Stimulated activated CD4-positive, alpha-beta T cell treated with anti-CD3 and anti-CD28 coated beads, Interleukin-1b, Interleukin-23, amount 100 ng/mL, for 1 hour (primary cell): ENCODE measurements at places on chromosomes 12 and 14.
A peak's percentile ranks its signal among the peaks of the same experiment; 100 is the strongest.

DNA sequence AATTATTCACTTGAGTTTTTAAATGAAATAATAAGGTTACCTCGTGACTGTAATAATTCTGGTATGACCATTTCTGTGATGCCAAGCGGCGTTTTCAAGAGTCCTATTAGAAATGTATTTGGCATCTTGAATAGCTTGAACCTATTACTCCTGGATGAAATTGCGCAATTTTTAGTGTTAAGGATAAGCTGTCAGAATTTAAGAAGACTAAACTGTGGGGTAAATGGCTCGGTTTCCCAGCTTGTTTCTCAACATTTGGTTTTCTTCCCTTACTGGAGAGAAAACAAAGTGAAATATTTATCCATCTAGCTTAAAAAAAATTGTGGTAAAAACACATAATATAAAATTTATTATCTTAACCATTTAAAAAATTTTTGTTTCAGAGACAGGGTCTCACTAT is 26.8 kb downstream of the PCNX1 start:
- DNase-seq, result no peak

DNA sequence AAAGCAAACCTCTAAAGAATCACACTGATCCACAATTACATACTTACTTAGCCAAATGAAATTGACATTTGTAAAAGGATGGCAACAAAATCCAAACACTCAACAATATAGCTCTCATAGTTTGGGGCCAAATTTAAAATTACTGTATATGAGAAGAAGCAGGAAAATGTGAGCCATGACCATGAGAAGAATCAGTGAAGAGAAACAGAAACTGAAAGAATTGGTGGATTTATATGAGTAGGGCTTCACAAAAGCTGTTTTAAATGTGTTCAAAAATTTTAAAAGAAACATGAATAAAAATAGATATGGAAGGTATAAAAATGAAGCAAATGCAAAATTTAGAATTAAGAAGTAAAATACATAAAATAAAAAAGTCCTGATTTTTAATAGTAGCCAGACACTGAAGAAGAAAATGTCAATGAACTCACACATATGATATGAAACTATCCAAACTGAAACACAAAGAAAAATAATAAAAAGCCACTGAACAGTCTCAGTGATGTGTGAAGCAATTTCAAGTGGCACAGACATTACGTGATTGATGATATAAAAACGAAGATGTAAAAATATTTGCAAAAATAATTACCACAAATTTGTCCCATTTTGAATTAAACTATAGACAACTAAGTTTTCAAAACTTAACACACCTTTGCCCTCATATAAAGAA is 87.9 kb upstream of the MDGA2 start:
- no peak for DNase-seq

DNA sequence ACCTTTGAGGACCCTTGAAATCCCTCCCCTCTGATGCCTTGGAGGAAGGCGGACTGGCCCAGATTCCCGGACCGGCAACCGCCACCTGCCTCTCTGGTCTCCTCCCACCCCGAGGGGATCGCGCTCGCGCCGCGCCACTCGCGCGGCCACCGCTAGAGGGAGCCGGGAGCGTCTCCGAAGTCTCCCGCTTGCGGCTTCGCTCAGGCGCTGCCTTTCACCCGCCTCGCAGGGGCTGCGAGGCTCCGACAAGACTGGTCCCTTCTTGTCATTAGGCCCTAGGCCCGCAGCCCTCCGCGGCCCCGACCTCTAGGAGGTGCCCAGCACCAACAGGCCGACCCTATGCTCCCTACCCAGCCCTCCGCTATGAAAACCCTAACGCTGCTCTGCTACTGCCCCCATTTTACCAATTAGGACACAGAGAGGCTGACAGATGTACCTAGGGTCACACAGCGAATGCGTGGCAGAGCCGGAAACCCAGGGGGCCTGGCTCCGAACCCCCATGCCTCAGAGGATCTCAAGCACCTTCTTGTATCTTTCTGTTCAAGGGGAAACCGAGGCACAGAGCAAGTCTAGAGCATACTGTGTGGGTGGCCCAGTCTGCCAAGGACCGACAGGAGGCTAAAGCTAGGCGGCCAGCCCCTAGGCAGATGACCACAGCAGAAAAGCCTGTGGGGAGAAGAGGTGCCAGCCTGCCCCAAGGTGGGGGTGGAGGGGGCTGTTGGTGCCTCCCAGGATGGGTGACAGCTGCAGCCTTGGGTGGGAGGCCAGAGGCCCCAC is 21.4 kb upstream of the VSX2 start:
- DNase-seq, result peak; percentile 40

DNA sequence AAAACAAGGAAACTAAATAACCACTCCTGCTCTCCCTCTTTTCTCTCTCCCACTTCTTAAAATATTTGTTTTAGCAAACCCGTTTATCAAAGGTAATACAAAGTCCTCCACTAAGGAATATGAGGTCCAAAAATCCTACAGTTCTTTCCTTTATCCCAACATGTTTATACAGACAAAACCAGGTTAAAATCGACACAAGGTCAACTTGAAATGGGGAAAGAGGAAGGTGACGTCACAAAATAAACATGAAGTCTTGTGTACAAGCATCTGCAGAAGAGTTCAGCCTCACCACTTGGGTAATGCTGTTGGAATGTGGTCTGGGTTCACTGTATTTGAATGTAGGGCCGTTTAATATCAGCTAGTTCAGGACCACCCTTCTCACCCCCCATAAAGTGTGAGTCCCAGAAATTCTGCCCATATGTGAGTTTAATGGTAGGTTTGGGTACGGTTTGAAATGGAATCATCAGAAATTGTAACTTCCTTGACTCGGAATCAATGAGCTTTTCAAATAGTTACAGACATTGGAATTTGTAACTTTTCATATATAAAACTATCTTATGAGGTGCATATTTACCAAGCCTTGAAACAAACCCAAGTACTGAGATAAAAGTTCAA is 120.0 kb upstream of the SLC38A2 start:
- DNase-seq, result no peak

DNA sequence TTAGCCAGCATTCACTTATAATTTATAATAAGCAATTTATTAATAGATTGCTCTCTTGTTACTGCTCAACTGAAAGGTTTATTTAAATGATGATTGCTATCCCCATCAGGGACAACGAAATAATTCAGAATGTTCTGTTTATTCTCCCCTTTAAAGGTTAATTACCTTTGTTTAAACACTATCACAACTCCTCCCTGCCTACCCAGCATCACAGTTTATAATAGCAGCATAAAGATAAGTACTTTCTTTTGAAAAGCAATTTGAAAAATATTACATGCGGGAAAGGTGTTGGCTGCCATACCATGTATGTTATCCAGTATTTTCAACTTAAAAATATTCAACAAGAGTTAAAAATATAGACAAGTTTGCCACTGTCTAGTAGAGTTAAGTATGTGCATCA is 30.6 kb downstream of the SCAF11 start:
- DNase-seq, result no peak

DNA sequence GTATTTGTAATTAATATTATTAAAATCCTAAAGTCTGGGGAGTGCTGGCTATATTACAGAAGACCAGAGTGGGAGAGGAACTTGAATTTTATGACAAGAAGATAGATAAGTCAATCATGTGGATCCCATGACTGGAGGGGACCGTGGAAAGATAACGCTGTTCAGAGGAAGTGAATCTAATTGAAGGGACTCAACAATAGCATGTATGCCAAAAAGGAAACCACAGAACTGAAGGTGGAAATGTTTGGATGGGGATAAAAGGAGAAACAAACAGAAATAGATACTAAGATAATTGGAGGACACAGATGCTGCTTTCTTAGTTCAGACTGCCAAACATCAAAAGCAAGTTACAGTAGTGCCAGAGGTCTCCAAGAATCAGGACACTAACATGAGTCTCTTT is 21.1 kb downstream of the OR6J1 start:
- no peak for DNase-seq

GRCh38 chr12:55729819-55730818 is 1.3 kb upstream of the CD63 start:
- no peak for DNase-seq

- no peak for DNase-seq
These were observed 214.3 kb upstream of the PDE3A start for GRCh38 chr12:20154052-20154451.

DNA sequence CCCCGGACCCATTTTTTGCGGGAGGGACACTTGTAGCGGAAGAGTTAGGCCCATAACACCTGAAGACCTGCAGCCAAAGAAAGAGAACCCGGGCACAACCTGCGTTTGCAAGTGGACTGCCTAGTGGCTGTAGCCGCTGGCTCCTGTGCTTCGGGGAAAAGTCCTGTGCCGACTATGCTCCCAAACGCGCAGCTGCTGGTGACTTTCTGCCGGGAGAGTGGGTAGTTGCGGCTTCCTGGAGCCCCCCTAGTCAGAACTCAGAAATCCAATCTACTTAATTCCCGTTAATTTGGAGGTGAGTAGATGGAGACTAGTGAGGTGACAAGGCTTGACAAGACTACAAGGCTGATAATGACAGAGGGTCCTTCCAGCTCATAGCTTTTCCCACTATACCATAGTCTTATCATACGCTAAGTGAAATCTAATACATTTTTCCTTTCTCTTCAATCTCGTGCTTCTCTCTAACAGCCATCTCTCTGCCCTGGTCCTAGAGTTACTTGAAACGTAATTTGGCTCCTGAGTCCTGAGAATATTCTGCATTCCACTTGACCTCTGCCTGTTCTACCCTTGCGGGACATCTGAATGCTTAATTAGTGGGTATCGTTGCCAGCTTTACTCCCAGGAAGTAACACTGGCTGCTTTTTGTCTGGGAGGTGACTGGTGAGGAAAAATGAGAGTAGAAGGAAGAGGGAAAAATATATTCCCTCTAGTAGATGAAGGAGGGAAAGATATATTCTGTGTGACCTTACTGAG is 556 bp downstream of the MTHFD1 start:
- no peak for DNase-seq

DNA sequence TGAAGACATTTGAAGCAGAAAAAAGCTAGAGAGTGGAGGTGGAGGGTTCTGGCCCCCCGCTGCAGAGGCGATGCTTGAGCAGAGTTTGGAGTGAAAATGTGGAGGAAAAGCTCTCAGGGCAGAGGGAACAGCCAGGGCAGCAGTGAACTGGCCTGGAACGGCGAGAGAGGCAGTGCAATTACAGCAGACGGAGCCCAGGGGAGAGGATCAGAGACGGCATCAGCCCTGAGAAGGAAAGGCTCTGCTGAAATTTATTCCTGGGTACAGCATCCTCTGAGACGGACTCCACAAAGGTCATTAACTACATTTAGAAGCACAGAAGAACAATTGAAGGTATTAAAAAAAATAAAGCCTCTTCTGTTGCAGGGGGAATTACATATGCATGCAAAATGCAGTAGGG is 14.2 kb downstream of the STON2 start:
- DNase-seq, result no peak

- no peak for DNase-seq
These were observed 115.0 kb downstream of the BTG1 start for GRCh38 chr12:92030618-92031017.

- no peak for DNase-seq
These were observed 136.0 kb upstream of the C14orf180 start for GRCh38 chr14:104443391-104444158.

DNA sequence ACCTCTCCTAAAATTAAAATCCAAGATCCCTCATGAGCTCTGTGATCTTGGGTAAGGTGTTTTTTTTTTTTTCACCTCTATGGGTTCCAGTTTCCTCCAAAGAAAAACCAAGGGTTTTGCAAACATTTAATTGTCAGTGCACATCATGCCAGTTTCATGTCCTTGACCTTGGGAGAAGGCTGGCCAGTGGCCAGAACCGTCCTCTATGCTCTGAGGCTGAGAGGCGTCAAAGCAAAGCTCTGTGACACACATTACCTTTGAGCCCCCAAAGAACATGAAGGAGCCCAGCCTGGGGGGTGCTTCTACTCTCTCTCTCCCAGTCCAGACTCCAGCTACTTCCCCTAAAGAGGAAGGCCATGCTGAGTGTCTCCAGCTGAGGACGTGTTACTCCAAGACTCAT is 145.5 kb upstream of the TMEM132C start:
- DNase-seq, result no peak

DNA sequence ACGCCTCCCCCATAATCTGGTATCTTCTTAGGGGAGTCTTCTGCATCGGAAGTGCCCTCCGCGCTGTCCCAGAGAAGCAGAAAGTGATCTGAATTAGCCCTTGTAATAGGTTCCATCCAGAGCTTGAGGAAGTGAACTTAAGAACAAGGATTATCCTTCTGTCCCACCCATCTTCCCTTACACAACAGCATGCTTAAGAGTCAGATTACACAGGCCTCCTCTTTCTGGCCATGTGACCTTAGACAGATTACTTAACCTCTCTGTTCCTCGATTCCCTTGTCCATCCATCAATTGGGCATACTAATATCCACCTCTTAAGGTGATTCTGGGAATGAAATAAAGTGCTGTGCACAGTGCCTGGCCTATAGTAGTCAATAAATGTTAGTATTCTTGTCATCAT is 11.4 kb downstream of the CABP1 start:
- no peak for DNase-seq

GRCh38 chr14:69281450-69282169 is 21.7 kb downstream of the GALNT16 start:
- no peak for DNase-seq

GRCh38 chr12:131493068-131493826 is 217.6 kb upstream of the SFSWAP start:
- DNase-seq, result no peak

GRCh38 chr12:66140731-66141130 is 10.2 kb upstream of the LLPH start:
- DNase-seq, result no peak

DNA sequence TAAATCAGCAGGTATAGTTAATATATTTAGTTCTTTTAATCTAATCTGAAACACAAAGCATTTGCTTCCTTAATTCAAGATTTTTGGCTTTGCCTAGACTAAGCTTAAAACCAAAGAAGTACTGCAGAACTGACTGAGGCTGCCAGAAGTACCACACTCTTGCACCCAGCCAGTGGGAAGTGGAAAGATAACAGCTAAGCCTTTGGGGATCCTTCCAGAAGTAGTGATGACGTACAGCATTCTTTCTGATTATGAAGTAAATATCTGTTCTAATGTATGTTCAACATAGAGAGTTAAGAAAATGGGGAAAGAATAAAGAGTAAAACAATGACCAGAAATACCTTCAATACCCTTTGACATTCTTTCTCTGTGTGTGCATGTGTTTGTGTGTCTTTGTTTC is 19.3 kb downstream of the NTF3 start:
- no peak for DNase-seq

- DNase-seq, result no peak
These were observed 53.3 kb upstream of the CDKN3 start for GRCh38 chr14:54343272-54344121.

- no peak for DNase-seq
These were observed 86.7 kb downstream of the TMEM260 start for GRCh38 chr14:56666294-56666693.

- DNase-seq, result no peak
These were observed 250.5 kb upstream of the FLRT2 start for GRCh38 chr14:85279407-85279806.

GRCh38 chr12:81502912-81503695 is 256.0 kb downstream of the PPFIA2 start:
- no peak for DNase-seq

DNA sequence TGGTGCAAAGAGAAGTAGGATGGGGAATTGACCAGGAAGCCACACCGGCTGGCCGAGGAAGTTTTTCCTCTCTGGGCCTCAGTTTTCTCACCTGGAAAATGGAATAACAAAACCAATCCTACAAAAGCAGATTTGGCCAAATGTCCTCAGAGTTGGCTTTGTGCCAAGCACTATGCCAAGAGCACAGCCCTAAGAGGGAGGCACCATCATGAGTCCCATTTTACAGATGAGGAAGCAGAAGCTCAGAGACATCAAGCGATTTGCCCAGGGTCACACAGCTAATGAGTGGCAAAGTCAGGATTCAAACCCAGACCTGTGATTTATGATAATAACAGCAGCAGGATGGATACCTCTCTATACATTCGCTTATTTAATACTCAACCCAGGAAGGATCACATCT is 27.3 kb downstream of the RASAL1 start:
- DNase-seq, result no peak
